ENCODE measurements at places on chromosomes 11 and 22.
A peak's percentile ranks its signal among the peaks of the same experiment; 100 is the strongest.

- no peak for DNase-seq
Observed at GRCh38 chr22:47495110-47495509, 732.7 kb downstream of the TBC1D22A start.

DNA sequence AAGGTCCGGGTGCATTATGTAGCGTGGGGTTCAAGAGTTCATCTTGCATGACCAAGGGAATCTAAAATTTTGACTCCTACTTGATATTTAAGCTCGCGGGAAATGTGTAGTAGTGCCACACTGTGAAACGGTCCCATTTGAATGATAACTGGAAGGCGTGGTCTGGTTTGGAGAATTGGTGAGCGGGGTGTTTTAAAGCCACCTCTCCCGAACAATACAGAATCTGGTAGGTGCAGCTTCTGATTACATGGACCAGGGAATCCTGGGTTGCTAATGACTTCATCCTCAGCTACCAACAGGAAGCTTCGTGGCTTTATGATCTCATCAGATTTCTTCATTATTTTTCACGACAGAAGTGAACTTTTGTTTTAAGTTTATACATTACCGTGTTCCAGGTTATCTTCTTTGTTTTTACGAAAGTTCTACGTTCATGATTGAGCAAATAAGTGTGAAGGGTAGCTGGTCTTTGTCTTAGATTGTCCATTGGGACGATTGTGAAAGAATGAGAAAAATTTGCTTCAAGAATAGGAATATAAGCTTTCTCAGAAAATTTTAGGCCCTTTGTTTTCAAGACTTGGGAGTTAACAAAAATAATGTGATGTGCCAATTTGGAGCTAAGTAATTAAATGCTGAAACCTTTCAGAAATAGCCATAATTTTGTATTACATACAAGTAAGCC is 1.7 kb downstream of the QSER1 start:
- peak; percentile 64 for DNase-seq

- DNase-seq: no peak
Observed at GRCh38 chr11:44825058-44825785, 98.5 kb downstream of the TSPAN18 start.

DNA sequence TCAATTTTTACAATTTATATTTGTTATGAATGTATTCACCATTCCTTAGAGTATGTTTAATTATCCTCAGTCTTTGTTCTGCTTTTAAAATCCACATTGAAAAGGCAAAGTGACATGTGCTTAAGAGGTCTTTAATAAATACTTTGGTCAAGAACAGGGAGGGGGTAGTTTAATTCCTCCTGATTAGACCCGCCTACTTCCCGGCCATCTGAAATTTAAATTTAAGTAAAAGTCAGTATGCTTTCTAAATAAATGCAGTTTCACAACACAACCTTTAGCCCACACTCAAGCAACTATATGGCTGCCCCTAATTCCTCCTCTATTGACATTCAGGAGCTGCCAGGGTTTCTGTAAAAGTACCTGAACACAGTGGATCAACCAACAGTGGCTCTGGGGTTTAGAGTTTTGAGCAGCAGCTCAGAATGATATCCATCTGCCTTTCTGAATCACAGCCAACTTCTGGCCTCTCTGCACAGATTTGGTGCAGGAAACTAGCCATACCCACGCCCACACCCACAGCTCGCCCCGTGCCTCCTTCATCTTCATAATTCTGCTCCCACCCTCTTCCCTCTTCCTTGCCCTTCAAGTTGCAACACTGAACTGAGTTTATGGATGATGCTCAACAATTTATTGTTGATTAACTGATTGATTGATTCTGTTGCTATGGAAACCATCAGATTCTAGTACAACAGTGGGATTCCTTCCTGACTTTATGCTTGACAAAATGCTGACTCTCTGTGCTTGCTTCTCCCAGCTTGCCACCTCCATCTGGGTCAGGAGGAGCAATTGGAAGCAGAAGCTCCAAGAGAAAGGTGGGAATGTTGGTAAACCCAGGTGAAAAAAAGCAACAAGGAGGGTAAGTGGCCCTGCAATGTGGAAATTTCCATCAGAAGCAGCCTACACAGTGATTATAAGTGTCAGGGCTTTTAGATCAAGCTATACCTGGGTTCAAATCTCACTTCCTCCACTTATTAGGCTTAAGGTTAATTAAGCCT is 70.8 kb downstream of the PANX1 start:
- no peak for DNase-seq

DNA sequence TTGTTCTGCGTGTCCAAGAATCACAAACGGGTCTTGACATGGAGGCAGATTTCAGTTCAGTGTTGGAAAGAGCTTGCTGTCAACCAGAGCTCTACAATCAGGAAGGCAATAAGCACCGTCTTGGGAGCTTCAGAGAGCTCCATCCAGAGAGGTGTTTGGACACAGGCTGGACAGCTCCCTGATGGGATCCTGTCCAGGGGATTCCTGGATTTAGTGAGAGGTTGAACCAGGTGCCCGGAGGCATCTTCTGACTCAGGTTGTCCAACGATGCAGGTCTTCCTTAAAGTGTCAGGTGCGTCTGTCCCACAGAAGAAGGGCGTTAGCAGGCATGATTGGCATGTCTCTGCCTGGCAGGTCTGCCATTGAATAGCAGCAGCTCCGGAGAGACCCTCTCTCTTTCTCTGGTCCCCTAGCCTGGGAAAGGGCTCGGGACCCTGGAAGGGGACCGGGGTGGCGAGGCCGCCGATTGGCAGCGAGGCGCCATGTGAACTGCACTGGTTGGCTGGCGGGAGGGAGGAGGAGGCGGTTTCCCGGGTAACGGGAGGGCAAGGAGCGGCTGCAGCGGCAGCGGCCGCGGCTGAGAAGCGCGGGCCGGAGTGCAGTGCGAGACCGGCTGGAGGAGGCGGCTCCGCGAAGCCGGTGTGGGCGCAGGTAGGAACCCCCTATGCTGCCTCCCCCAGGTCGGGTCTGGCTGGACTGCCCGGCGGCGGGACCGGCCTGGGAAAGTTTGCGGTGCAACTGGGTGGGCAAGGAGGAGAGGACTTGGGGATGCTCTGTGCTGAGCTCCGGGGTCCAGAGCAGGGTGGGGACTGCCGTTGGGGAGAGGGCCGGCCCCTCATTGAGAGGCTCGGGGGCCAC is 104.1 kb upstream of the E2F8 start:
- DNase-seq: peak; percentile 71

DNA sequence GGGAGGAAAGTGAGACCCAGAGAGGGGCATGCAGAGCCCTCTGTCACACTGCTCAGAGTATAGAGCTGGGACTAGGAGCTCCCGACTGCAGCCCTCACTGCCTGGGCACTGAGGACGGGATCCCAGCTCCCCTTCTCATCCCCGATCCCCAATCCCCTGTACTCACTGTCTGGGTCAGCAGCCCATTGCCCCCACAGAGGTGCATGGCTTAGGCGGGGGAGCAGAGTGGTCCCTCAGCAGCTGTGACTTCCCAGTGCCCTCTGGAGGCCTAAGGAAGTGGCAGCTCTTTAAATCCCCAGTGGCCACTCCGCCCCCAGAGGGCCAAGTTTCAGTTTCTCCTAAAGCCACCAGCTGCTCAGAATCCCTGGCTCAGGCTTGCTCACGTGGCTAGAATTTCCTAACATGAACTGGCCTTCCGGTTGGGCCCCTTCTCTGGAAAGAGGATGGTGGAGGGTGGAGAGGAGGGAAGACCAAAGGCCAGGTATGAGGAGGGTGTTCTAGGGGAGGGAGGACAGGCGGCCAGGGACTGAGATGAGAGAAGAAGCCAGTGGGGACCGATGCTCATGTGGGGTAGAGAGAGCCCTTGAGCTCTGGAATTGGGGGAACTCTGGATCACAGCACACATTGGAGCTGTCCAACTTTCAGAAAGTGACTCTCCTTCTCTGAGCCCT is at the start of gene BATF2:
BATF2 (minus strand) TSS at position 262 of the 671 bp plus-strand sequence; CDS start at position 205, 57 bp downstream.
- no peak for DNase-seq

- no peak for DNase-seq
Observed at GRCh38 chr11:44388828-44389657, 79.1 kb upstream of the ALX4 start.

DNA sequence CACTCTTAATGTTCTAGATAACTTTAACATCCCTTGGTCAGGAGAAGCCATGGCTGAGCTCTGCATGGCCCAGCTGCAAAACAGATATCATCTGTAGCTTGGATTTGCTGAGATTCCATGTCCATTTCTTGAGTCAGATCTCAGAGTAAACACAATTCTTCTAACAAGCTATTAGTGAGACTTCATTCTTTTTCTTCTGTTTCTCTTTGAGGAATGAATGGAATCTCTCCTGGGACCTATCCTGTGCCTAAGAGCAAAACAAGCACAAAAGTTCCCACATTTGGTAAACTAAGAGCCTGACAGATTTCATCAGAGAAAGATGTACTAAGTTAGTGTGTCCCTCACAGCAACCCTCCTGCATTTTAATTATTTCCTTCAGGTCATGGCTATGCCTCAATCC is 142.8 kb downstream of the MAML2 start:
- no peak for DNase-seq

DNA sequence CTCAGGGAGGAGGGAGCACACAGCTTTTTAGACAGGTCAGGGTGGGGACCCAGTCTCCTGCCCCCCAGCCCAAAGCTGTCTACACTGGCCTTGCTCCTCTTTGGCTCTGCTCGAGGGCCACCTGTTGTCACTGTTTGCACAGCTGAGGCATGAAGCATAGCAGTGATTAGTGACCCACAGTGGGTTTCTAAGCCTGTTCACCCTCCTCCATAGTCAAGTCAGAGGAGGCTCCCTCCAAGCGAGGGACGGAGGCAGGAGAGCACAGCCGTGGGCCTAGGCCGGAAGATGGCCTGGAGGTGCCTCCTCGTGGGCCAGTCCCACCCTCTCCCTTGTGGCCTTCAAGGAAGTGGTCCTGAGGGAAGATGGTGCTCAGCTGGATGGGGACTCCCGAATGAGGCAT is 241.1 kb downstream of the GRIK4 start:
- no peak for DNase-seq

DNA sequence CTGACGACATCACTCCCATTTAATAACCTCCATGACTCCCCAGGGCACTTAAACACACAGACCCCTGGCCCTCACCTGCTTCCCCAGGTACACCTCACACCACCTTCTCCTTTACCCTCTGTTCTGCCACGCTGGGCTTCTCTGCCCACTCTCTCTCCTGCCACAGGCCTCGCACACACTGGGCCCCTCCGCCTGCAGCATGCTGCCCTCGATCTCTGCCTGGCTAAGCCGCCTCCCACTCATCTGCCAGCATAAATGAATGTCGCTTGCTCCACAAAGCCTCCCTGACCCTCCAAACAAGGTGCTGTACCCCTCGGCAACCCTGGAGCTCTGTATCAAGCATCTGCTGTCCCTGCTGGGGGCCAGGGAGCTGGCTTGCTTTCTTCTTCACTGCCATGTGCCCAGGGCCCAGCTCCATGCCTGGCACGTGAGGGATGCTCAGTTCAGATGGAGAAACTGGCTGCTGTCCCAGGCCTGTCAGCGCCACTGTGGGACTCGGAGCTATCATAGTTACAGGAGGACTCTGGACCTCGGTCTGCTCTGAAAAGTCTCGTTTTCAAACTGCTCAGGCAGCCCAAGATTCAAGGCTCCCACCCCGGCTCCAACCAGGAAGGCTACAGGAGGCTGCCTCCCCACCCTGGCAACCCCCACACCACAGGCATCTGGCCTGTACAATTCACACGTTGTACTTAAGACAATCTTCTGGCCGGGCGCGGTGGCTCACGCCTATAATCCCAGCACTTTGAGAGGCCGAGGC is 11.9 kb downstream of the TTLL1 start:
- no peak for DNase-seq

GRCh38 chr22:44943701-44944324 is 66.0 kb downstream of the PHF21B start:
- no peak for DNase-seq

DNA sequence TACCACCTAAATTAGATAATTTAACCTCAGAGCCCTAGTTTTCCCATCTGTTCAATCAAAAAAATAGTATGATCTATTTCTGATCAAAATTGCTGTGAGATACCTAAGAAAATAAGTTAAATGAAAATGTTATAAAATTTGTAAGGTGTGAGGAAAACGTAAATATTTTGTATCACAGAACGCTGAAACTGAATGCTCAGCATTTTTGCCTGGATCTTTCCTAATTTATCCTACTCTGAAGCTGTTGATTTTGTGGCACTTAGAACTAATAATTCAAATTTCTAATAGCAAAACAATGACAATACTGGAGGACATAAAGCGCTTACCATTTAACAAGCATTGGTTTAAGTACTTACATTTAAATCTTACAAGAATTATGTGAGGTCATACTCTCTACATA is 674.2 kb downstream of the FAM181B start:
- DNase-seq: no peak

DNA sequence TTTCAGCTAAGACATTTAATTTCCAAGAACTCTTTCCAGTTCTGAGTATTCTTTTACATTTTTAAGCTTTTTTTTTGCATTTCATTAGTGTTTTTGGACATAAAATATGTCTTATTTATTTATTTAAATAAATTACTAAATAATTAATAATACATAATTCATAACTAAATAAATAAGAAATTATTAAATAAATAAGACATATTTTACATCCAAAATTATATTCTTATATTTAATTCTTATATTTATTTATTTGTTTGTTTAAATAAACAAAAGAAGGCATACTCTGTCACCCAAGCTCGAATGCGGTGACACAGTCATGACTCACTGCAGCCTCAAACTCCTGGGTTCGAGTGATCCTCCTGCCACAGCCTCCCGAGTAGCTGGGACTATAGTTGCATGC is 3.1 kb upstream of the MMP27 start:
- no peak for DNase-seq

GRCh38 chr22:41368543-41369423 is 13.0 kb upstream of the TEF start:
- no peak for DNase-seq

DNA sequence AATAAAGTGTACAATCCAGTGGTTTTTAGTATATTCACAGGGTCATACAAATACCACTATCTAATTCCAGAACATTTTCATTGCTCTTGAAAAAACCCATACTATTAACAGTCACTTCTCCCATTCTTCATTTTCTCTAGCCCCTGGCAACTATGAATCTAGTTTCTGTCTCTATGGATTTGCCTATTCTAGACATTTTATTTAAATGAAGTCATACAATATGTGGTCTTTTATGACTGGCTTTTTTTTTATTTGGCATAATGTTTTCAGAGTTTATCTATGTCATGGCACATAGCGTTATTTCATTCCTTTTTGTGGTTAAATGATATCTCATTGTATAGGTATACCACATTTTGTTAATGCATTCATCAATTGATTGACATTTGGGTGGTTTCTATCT is 59.4 kb downstream of the KDM2A start:
- DNase-seq: no peak

DNA sequence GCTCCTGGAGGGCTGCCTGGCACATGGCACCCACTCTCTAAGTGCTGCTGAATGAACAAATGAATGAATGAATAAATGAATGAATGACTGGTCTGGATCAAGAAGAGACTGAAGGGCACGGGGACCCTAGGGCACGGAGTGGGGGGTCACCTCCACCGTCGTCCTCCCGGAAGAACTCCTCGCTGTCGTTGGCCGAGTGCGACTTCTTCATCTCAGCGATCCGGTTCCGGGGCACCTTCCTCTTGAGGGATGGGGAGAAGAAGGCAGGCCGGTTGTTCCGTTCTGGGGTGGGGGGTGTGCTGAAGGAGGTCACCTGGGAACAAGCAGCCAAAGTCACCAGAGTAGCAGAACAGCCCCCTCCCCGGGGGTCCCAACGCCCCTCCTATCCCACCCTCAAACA is 36.0 kb downstream of the NUP50 start:
- DNase-seq: no peak

Data from NCI-H748 treated with DMSO at 0.1 percent for 48 hours (cell line).